Cortex of kidney (tissue), 1 donor: ENCODE measurements at places on chromosomes 5 and 9.

DNA sequence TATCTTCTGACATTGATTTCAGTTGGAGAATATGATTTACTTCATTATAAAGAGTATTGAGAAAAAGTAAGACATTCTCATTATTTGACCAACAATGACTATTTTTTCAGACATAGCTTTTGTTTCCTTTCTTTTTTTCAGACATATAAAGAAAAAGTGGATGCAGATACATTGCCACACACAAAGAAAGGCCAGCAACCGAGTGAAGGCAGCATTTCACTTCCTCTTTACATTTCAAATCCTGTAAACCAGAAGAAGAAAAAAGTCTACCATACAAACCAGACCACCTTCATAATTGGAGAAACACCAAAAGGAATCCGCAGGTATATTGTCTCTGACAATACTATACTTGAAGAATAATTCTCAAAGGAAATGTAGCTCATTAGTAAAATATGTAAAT, 128.9 kb downstream of the ERCC6L2 start:
- no peak for DNase-seq

- no peak for DNase-seq
Observed at GRCh38 chr5:68435611-68436010, 220.1 kb downstream of the PIK3R1 start.

- DNase-seq: no peak
Observed at GRCh38 chr5:155540000-155540595, 526.5 kb downstream of the KIF4B start.

- DNase-seq: no peak
Observed at GRCh38 chr5:44845777-44846176, 37.0 kb downstream of the MRPS30 start.

- DNase-seq: no peak
Observed at GRCh38 chr9:136668983-136669790, 6.5 kb downstream of the EGFL7 start.

- no peak for DNase-seq
Observed at GRCh38 chr9:68914751-68915150, 99.2 kb downstream of the PRKACG start.
